ENCODE measurements at places on chromosomes 6 and 20. TPM values are rescaled to one million over a fixed set of nuclear protein-coding genes. Genes with fewer than 3 reads are reported as not detected.

Gene MOG
- not detected for polyA plus RNA-seq

Gene PPP1R14C
- polyA plus RNA-seq, result 1.4 TPM

Gene SRPK1
- polyA plus RNA-seq, result 8.8 TPM

Gene WFDC2
- 16.7 TPM for polyA plus RNA-seq

Gene HLA-DRB5
- polyA plus RNA-seq, result not detected

Gene KIAA0408
- polyA plus RNA-seq, result 4.9 TPM

Data from pancreas (tissue), 10 donors.